ENCODE measurements at places on chromosomes 12 and 14.

- no peak for DNase-seq
Measured at GRCh38 chr12:49698619-49699545, 8.3 kb downstream of the FMNL3 start.

GRCh38 chr12:105107171-105107493, 399 bp upstream of the WASHC4 start:
- DNase-seq = no peak

DNA sequence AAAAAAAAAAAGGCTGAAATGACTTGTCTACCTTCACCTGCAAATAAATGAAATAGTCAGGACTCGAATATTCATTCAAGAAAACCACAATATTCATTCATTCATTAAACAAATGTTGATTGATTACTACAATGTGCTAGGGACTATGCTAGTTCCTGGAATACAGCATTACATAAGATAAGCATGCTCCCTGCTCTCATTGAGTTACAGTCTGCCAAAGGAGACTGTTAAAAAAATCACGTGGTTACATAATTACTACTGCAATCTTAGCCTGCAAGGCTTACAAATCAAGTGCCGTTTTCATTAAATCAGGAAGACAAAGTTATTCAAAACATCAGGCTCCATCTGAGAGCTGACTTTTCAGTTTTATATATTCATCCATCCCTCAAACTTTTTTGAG, 70.4 kb upstream of the RIC8B start:
- no peak for DNase-seq

GRCh38 chr14:60723116-60723906, 840 bp downstream of the SIX4 start:
- no peak for DNase-seq

DNA sequence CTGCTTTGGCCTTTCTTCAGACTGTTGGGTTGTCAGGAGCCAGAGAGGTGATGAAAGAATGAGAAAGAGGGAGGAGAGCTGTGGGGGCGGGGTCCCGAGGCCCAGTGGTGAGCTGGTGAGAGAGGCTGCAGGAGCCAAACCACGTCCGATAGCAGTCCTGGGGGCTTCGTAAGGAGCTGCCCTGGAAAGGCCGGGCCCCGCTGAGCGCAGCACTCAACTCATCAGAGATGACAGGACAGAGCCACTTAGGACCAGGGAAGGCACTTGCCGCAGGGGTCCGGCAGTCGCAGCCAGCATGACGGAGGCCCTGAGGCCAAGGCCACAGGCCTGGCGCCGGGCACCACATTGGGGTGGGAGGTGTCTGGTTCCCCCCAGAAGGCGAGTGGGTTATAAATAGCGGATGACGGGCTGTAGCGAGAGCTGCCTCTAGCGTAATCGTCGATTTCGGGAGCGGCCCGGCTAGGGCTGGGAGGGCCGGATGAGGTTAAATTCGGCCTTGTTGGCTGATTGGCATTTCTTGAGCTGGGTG, 179.0 kb downstream of the TSPAN9 start:
- no peak for DNase-seq

- no peak for DNase-seq
Measured at GRCh38 chr12:1287446-1287975, 296.5 kb downstream of the ERC1 start.

DNA sequence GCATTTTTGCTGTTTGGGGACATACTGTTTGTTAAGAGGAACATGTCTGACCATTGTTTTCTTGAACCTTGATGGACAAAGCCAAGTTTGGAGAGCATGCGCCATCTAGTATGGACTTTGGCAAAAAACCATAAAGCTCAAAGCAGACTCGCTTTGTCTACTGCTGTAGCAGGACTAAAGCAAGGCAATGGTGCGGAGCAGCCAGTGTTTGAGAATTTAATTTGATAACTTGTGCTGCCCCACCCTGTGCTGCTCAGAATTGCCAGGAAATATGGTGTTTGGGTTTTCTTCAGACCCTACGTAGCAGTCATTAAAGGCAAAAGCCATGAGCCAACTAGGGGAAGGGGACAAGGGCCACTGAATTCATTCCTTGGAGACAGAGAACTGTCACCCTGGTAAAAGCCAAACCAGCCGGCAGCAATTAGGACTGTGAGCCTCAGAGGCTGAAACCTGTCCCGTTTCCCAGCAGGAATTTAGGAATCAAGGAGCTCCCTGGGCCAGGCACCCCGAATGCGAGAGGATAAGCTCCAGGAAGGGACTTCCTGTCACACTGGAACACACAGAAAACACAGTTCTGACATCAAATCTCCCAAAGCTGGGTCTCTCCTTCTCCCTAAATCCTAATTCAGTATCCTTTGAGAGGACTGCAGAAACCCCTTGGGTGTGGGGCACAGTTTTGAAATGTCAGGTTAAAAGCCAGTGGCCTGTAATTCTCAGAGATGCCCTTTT, 1.1 kb downstream of the AVIL start:
- no peak for DNase-seq

Measured in T-cell (primary cell).